ENCODE measurements at places on chromosomes 3 and 15.

- DNase-seq: no peak
Measured at GRCh38 chr3:153889905-153890334, 231.3 kb upstream of the ARHGEF26 start.

- no peak for DNase-seq
Measured at GRCh38 chr3:137694836-137695235, 69.3 kb upstream of the SOX14 start.

- DNase-seq: no peak
Measured at GRCh38 chr3:184300378-184300720, 1.3 kb downstream of the PSMD2 start.

GRCh38 chr15:97978401-97979139, 18.1 kb downstream of the ARRDC4 start:
- no peak for DNase-seq

GRCh38 chr3:56302417-56302816, 165.8 kb downstream of the ERC2 start:
- DNase-seq: no peak

GRCh38 chr3:153242896-153243295, 80.9 kb downstream of the RAP2B start:
- DNase-seq: no peak

Measured in activated CD8-positive, alpha-beta memory T cell treated with anti-CD3 and anti-CD28 coated beads for 48 hours (primary cell).